ENCODE measurements at places on chromosomes 5 and 9.
A peak's percentile ranks its signal among the peaks of the same experiment; 100 is the strongest.

DNA sequence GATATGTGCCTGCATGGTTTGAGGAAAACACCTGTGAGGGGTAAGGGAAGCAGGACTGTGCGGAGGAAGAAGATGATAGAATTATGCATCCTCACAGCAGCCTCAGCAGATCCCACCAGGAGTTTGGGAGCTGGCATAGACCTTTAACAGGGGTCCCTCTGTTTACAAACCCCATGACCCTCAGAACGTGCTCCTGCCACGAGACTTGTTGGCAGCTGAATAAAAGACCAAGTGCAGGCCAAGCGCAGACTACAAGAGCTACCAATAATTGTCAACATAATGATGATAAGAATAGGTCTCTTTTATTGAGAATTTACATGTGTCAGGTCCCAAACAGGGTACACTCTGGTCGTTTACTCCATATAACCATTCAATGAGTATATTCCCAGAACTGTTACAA is 236.0 kb downstream of the MED10 start:
- no peak for DNase-seq

GRCh38 chr5:179225387-179225786 is 119.9 kb downstream of the ADAMTS2 start:
- DNase-seq: peak; percentile 48

DNA sequence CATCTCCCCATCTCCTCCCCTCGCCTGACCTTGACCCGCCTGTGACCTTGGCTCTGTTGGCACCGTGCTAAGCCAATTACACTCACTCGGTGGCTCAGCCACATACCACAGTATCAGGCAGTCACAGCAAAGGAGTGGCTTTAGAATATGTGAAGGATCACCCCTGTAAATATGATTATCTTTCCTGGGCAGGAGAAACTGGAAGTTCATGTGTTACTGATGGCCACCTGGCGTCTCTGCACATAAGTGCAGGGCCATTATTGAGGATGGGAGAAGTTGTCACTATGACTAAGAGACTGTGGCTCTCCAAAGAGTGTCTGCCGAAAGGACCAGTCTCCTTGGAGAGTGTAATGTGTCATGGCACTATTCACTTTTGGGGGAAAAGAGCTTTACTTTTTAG is 116.9 kb upstream of the S1PR3 start:
- DNase-seq: no peak

- no peak for DNase-seq
Observed at GRCh38 chr9:106864373-106865143, 1.6 kb downstream of the ZNF462 start.

- DNase-seq: no peak
Observed at GRCh38 chr9:96071076-96071814, 195.8 kb downstream of the ERCC6L2 start.

DNA sequence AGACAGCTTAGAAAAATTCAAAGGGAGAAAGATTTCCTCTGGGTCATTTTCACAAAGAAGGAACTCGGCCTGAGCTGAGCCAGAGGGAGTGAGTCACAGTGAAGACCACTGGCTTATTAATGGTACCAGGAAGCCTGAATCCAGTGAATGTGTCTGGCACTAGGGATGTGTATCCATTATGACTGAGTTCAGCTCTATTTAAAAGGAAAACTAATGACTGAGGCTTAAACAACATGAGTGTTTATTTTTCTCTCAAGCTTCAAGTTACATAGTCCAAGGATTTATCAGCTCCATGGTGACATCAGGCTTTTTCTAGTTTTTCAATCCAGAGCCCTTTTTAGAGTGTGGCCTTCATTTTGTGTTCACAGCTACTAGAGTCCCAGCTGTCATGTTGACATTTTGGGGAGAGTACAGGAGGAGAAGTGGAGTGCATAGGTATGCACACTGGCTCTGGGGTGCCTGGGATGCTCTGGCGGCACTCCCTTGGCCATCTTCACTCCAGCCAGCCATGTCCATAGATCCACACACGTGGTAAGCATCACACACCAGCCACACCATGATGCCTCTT is 159.5 kb upstream of the ERCC6L2 start:
- DNase-seq: no peak

Measured in RWPE2 (cell line).